ENCODE measurements at places on chromosomes 6 and 20. TPM values are rescaled to one million over a fixed set of nuclear protein-coding genes. Genes with fewer than 3 reads are reported as not detected.

Gene TGM3
- not detected for total RNA-seq

Gene PDE7B
- 18.6 TPM for total RNA-seq

- peak; percentile 56 for DNase-seq
Measured at GRCh38 chr6:36907781-36908180, 22.0 kb downstream of the C6orf89 start.

DNA sequence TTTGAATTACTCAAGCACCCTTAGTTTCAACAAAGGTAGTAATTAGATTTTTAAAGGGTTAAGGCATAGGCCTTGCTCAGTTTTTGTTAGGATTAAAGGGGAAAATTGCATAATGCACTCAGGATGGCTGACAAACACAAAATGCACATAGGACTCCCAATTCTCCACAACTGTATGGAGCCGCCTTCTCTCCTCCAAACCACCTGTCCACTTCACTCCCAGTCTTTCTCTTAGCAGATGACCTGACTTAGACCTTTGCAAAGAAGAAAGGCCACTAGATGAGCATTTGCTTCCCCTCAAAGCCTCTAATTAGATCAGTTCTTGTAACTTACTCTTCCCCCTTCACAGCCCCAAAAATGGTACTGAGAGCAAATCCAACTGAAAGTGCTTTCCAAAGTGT is 20.1 kb downstream of the NSFL1C start:
- no peak for DNase-seq

DNA sequence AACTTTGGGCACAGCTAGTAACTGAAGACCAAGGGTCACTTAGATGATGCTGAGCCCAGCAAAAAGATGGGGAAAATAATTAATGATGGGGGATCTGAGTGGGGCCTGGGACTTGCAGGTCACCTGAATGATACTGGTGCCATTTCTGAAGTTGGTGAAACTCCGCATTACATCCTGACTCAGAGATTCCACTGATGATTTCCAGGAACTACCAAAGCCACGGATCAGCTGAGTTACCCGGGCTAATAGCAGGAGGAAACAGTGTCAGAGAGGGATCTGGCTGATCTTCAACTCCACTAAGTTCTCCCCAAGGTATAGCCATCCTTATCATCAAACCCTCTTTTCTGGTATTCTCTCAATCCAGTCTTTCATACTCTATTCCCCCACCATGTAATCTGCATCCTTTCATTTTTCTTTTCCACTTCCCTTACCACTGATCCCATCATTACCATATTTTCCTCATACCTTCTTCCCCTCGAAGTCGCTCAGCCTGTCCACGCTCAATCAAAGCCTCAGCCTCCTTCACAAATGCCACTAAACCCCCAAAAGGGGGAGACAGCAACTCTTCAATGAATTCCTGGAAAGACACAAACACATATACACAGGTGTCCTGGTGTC is 20.2 kb downstream of the VPS52 start:
- DNase-seq = no peak

- no peak for DNase-seq
Measured at GRCh38 chr6:65786815-65787214, 79.8 kb upstream of the EYS start.

All from Right ventricle myocardium superior (tissue), 1 donor.